ENCODE measurements at places on chromosomes 7 and 10.

DNA sequence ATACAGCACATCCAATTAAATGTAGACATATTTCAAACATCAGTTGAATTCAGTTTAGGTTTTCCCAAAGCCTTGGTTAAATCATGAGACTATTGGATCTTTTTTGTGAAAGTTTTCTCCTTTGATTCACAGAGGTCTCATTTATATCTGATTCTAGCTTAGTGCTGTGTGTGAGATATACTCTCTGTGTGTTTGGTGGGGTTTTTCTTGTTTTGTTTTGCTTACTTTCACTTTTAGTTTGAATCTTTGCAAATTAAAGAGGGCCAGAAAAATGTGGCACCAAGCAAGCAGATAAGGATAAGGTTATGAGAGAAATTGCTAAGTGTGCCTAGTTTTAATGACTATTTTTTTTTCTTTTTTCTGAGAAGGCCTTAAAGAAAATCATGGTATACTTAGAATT, 12.6 kb upstream of the OR6B1 start:
- no peak for DNase-seq

DNA sequence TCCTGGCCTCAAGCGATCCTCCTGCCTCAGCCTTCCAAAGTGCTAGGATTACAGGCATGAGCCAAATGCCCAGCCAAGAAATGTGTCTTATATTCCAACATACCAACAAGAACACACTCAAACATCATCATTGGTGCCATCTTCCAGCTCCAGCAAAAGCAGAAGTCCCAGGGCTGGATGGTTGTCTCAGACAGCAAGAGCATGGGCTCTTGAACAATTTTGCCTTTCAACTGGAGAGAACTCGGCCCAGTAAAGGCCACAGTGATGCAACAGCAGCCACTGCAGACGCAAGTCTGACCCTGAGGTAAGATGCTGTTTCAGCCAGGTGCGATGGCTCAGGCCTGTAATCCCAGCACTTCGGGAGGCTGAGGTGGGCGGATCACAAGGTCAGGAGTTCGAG, 52.8 kb upstream of the NFE2L3 start:
- DNase-seq = no peak

DNA sequence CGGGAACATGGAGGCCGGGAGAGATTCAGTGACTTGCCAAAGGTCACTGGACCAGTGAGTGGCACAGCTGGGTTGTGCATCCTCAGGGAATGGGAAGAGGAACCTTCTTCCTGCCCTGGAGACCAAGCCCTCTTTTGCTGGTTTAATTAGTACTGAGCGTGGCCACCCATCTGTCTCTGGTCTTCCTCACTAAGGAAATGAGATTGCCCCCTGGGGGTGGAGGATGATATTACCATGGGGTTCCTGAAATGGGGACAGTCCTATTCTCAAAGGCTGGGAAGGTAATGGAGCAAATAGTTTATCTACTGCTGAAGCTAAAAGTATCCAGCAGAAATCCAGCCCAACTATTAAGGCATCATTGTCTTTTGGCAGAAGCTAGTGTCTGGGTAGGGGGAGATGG, 98.6 kb upstream of the FGFR2 start:
- no peak for DNase-seq

GRCh38 chr10:18082381-18082780, 57.8 kb upstream of the CACNB2 start:
- DNase-seq = no peak
